ENCODE measurements at places on chromosomes 3 and 15. TPM values are rescaled to one million over a fixed set of nuclear protein-coding genes. Genes with fewer than 3 reads are reported as not detected.

- no peak for DNase-seq
These were observed 18.1 kb downstream of the CRABP1 start for GRCh38 chr15:78358102-78358870.

DNA sequence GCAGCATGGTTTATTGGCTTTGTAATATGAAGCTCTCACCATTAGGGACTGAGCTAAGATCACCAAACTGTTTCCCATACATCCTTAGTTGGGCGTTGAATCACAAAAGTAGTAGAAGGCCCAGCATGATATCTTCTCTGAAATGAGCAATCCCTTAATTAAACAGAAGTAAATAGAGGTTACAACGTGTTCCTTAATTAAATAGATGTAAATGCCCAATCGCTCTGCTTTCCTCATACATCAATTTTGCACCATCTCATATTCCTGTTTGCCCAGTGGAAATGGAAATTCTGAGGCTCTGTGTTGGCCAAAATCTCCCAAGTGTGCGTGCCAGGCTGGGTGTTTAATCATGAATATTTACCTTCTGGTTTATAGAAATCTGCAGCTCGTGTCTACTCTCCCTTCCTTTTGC lies 107.4 kb upstream of the FOXB1 start:
- DNase-seq, result no peak

GRCh38 chr3:61877359-61878138 lies 316.2 kb downstream of the PTPRG start:
- DNase-seq, result no peak

DNA sequence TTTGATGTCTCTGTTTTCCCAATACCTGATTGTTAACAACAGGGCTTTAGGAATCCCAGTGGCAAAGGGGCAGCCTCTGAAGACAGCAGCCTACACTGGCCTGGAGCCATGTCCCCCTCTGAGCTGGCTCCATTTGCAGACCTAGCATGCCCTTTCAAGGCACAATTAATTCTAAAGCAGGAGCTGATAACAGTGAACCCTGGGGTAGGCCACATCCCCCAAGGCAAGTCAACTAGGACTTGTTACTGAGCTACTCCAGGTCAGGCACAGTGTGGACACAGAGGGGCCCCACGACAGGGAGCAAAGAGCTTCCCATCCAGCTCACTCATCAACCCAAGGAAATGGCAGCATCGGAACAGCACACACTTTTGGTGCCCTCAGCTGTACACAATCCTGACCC lies 51.9 kb downstream of the SPSB4 start:
- DNase-seq, result no peak

GRCh38 chr3:126287536-126288241 lies 69.5 kb downstream of the KLF15 start:
- peak; percentile 41 for DNase-seq

GRCh38 chr3:108345492-108346205 lies 49.3 kb downstream of the HHLA2 start:
- no peak for DNase-seq

- no peak for DNase-seq
These were observed 17.1 kb downstream of the ZFAND6 start for GRCh38 chr15:80076321-80077318.

- no peak for DNase-seq
These were observed 12.4 kb upstream of the ATP10A start for GRCh38 chr15:25875566-25875965.

DNA sequence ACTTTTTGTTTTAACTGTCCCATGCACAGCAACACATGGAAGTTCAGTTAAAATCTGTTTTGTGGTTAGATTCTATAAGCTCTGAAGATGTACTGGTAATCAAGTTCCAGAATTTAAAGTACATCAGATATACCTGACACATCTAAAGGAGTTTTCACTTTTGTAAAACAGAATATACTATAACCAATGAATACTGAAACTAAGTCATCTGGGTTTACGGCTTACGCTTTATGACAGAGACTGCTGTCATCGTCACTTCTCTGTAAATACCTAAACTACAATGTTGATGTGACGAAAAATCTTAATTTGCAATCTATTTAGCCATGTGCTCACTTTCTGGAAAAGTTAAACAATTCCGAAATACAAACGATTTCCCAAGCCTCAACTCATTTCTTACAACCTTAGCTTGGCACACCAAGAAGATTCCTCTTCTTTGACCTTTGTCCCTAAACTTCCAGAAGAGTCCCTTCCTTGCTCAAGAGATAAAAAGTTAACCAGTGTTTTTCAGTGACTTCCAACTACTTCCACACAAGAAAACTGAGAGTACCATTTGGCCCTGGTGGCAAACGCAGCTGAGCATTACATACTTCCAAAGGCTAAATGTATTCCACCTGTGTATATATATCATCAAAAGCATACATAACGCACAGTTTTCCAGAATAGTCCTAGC lies 56.8 kb upstream of the NEK10 start:
- no peak for DNase-seq

DNA sequence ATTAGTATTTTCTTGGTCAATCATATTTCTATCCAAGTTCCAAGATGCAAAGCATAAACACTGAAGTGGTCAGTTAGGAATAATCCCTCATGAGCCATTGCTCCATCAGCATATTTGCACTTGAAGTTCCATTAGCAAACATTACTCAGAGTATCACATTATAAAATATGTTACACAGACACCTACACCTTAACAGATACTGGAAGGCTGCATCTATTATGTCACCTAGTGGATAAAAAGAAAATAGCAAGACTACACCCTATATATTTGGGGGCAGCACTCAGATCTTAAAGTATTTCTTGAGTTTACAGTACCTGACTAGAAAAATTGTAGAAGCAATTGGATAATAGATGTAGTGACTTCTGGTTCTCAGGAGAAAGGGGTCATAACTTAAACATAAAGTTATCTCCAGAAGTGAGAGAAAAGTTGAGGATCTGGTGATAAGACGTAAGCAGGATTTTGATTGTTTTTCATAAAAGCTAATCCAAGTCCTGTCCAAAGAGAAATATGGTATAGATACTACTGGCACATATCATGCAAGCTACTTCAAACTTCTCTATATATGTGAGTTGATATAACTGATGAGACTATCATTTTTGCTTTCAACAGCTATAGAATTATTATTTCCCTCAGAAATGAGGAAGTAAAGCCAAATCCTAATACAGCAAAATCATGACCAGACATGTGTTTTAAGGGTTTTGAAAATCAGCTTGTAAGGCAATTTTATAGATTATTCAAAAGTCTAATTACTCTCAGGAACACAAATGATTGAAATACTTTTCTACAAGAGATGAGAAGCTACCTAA lies 422.2 kb downstream of the GBE1 start:
- no peak for DNase-seq

DNA sequence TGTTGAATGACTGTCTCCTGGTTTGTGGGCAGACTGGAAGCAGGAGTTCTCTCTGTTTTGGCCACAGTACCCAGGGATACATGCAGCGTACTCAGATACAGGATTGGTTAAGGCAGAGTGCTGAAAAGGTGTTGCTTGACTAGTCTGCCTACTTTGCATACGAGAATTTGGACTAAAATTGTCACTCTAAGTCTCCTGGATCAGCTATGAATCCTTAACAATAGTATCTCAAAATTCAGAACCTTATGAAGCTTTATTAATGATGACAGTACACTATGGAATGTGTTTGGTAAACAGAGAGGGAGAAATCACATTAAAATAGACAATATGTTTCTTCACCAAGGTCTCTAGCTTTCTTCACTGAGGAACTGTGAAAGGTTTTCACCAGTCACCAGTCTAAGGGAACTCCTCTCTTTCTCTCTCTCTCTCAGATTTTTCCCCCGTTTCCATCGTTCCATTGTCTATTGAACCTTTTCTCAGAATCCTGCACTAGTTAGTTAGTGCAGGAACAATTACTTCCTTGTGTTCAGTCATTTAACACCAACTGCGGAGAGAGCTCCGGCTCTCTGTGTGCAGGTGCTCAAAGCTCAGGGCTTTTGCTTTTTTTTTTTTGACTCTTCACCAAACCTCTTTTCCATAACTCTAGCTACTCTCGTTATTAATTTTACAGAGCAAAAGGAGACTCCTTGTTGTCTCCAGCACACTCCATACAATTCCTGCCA lies 85.9 kb upstream of the FNDC3B start:
- DNase-seq, result peak; percentile 12

DNA sequence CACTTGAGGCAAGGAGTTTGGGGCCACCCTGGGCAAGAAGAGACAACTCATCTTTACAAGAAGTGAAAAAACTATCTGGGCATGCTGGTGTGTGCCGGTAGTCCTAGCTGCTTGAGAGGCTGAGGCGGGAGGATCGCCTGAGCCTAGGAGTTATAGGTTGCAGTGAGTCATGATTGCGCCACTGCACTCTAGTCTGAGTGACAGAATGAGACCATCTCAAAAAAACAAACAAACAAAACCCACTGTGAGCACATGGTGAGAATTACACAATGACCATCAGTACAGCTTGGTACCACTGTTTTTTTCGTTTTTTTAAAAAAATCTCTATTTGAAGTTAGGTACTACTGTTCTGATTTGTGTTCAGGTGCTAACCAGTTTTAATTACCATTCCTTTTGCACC lies 13.6 kb downstream of the VPS39 start:
- peak; percentile 21 for DNase-seq

DNA sequence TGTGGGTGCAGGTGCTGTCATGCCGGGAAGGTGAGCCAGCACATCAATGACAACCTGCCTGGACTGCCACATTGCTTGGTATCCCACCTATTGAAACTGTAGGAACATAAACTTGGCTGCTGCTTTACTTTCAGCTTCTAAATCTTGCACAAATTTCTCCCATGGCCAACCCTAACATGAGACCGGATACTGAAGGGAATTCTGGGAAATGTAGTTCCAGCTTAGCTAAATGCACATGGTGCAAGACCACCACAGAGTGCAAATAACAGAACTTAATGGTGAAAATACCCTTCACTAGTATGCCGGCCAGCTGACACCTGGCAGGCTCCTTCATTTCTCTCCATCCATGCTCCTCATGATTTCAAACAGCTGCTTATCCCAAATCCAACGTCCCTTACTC lies 247.4 kb downstream of the ARRDC4 start:
- DNase-seq, result no peak

DNA sequence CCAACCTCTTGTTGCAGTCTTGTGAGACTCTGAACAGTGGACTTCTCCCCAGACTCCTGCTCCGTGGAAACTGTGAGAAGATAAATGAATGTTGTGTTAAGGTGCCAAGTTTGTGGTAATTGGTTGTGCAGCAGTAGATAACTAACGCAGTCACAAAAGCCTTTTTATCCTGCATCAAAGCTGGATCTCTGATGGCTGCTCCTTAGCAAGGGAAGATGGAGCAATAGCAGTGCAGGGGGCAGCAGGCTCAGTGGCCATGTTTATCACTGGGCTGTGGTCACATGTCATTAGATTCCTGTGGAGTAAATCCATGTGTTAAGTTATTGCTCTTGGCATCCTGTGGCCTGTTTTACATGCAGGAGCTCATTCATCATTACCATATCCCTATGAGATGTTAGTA lies 13.5 kb downstream of the CMTM7 start:
- no peak for DNase-seq

GRCh38 chr3:150495563-150496168 lies 50.6 kb downstream of the SERP1 start:
- DNase-seq, result peak; percentile 35

DNA sequence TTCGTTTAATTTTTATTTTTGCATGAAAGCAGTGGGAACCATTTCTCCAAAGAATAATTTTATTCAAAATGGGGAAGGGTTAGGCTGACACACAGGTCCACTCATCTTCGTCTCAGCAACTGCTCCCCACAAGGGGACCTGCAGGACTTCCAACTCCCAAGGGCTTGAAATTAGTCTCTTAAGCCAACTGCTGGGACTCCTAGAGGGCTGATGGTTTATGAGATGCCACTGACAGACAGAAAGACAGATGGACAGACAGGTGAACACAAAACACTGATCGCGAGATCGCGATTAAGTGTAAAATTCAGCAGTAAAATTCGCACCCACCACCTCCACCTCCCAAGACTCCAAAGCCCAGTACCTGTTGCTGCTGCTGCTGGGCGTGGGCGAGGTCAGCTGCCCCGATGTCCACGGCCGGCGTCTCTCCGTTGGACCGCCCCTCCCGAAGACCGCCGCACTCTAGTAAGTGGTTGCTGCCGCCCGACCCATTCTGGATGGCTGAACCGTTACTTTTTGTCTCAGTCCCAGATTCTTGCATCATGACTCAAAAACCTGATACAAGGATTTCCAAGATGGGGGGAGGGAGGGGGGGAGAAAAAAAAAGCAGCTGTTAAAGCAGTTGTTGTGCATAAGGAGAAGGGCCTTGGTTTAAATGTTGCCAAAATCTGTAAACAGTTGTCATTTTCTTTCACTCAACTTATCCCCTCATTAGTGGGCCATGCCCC lies 385.5 kb downstream of the FOXP1 start:
- no peak for DNase-seq

DNA sequence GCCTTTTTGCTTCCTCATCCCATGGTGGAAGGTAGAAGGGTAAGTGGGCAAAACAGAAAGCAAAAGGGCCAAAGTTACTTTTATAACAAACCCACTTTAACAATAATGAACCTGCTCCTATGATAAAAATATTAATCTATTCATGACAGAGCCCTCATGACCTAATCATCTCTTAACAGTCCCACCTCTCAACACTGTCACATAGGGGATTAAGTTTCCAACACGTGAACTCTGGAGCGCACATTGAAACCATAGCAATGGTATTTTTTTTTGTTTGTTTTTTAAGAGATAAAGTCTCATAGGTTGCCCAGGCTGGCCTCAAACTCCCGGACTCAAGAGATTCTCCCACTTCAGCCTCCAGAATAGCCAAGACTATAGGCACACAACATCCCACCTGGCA lies 30.7 kb downstream of the KATNBL1 start:
- no peak for DNase-seq

- DNase-seq, result no peak
These were observed 277.9 kb downstream of the MCTP2 start for GRCh38 chr15:94509259-94509658.

- DNase-seq, result no peak
These were observed 746.3 kb downstream of the FHIT start for GRCh38 chr3:60504827-60505457.

DNA sequence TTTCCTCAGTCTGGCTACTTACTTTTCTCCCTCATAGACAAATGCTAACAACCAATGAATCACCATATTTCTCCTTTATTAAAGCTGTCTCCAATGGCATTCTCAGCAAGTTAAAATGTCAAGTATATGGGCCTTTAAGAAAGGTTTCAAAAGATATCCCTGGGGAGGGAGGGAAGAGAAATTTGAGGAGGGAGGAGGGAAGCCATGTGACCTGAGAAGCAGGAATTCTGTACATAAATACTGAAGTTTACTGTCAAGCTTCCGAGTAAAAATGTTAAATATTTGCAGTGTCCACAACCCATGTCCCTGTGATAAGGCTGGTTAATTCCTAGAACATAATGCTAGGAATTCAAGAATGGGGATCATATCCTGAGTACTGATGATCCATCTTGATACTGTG lies 175.9 kb downstream of the CNTN4 start:
- no peak for DNase-seq

- no peak for DNase-seq
These were observed 79.5 kb downstream of the IQSEC1 start for GRCh38 chr3:12993517-12994356.

FANCD2OS gene
- not detected for total RNA-seq

MST1R gene
- 0.34 TPM for total RNA-seq

A4GNT gene
- not detected for total RNA-seq

ASB14 gene
- not detected for total RNA-seq

CD96 gene
- not detected for total RNA-seq

ANKRD63 gene
- total RNA-seq, result not detected

SLC22A14 gene
- total RNA-seq, result 0.13 TPM

GOLGA6L4 gene
- total RNA-seq, result 1.2 TPM
